CD4-positive, alpha-beta T cell treated with Interleukin-2 at 100 ng/mL for 4 hours (primary cell): ENCODE measurements at places on chromosomes 4 and X.

- no peak for DNase-seq
Observed at GRCh38 chr4:176839656-176840055, 46.9 kb upstream of the VEGFC start.

DNA sequence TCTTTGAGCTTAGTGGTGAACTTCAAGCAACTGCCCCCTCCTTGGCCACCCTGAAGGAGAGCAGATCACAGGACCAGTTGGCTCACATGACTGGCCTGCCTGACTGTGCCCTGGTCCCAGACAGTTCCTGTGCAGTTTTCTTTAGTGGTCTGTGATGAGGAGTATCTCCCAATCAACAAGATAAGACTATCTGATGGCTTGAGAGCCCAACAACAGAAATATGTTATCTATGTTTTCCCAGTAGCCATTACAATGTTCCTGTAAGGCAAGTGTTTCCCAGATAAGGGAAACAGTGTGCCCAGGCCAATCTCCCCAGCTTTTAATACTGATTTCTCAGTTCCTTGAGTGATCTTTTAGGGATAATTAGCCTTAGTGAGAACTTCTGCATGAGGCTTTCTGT lies 14.2 kb upstream of the TIMM8A start:
- no peak for DNase-seq

DNA sequence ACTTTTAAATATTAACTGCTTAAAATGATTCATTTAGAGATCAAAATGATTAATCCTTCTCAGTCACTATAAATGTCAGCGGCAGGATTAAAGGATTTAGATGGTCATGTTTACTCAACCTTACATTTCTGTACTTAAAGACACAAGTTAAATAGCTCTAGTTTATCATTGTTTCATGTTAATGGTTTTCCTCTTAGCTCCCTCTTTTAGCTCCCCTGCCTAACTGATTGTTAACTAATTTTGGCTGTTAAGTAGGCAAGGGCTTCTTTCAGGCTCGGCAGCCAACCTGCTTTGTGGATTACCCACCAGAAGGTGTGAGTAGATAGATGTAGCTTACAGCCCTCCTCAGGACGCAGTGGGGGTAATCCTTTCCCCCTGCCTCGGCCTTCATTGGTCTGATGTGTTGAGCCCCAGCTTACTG lies 96.0 kb downstream of the TENM3 start:
- DNase-seq: no peak

GRCh38 chr4:35802644-35803043 lies 441.7 kb downstream of the ARAP2 start:
- DNase-seq: no peak

DNA sequence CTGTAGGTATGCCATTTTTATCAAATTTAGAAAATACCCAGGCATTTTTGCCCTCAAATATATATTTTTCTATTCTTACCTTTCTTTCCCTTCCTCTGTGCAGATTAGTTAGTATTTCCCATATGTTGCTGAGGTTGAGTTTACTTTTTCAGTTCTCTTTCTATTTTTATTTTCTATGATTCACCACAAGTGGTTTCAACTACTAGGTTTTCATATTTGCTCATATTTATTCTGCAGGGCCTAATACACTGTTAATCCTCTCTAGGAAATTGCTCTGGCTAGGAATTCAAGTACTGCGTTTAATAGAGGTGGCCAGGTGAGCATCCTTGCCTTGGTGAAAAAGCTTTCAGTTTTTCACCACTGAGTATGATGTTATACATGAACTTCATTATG lies 1535.3 kb upstream of the PCDH10 start:
- DNase-seq: no peak

DNA sequence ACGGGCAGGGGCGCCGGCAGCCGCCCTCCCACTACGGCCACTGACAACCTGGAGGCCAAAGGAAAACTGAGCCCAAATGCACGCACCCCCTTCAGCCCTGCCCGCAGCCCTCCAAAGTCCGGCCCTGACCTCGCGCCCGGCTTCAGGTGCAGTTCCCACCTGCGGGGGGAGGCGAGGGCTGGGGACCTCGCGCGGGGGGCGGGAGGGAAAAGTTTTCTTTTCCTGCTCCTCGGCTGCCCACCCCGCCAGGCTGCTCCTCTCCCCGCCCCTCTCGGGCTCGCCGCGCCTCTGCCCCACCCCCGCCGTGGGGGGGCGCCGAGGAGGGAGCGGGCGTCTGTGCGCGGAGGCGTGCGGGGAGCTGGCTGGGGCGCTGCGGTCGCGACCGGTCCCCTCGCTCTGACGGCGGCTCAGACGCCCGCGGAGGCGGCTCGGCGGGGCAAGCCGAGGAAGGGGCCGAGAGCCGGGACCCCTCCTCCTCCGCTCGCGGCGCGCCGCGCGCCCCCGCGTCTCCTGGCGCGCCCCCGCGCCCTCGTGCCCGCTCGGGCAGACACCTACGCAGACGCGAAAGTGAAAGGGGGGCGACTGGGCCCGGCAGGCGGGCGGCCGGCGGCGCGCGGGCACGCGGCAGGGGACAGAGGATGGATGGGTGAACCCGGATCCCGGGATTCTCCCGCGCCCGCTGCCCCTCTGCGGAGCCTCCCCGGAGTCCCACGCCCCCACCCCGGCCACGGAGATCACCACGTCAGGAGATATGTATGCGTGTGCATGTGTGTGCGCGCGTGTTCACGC lies 3.1 kb upstream of the NR3C2 start:
- peak; percentile 60 for DNase-seq

DNA sequence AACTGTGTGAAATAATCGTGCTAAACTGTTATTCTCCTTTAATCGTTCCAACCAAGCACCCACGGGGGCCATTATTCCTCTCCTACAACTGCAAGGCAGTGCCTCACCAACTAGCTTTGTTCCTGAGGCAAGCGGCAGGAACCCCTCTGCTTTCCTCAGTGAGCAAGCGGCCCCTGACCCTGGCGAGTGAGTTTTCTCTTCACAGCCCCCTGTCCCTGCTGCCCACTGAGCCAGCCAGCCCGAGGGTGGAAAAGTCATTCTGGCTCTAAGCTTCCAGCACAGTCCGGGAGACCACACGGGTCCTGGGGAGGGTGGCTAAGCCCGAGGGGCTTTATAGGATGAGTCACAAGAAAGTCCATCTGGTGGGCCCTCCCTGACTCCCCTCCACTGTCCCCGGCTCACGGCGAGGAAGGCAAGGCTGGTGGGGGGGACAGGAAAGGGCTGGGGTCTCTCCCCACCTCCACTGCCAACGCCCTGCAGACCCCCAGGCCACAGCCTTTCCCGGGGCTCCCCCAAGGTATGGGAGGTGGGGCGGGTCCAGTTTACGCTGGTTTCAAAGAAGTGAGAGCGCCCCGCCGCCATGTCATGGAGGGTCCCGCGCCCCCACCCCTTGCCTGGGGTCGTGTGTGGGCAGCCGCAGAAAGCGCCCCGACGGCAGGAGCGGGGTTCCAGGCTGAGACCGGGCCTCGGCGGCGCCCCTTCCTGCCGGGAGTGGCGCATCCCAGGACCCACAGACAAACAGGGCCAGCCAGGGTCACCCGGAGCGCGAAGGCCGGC lies 45.0 kb downstream of the CPLX1 start:
- no peak for DNase-seq

DNA sequence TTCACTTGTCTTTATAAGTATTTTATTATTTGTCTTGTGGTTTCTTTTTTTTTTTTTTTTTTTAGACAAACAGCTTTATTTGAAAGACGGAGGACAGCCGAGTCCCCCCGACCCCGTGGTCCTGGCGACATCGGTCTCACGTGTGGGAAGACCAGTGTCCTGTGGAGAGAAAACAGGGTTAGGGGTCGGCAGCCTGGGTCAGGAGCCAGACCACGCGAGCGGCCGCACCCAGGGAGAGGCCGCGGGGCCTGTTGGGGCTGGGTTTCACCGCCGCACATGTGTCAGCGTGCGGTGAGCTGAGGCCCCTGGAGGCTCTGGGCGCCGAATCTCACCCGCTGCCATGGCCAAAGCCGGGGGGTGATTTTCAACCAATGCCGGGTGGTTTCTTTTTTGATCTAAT lies 17.8 kb upstream of the RAB33B start:
- DNase-seq: no peak

DNA sequence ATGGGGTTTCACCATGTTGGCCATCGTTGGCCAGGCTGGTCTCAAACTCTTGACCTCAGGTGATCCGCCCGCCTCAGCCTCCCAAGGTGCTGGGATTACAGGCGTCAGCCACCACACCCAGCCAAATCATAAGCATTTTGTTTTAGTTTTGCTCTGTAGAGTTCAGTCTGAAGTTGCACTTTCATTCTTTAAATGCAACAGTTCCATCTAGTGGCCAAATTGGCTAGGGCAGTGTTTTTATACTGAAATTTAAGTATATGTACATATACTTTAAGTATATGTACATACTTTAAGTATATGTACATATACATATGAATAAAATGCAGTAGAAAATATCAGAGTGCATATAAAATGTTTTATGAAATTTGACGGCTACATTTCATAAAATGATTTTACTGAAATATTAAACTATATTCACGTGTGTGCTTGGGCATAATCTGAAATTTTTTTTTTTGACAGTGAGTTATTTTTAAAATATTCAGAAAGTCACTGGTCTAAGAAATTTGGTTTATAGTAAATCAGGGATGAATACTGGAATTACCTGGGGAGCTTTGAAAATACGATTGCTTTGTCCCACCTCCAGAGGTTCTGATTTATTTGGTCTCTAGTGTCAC lies 145.5 kb downstream of the NWD2 start:
- DNase-seq: peak; percentile 32

DNA sequence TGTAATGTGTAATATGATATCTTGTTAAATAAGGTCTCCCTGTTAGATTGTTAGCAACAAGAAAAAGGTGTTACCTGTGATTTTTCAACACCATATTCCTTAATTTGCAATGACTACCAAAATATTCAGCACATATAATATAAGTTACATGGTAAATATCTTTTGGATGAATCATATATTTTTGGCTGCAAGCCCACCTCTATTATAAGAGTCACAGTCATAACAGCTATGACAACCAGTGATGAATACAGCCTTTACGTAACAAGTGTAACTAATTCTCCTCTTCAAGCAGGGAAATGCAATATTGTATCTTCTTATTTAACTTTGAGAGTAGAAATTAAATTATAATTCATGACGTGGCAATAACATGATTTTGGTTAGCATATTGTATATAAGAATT lies 187.0 kb downstream of the NLGN4X start:
- DNase-seq: no peak

DNA sequence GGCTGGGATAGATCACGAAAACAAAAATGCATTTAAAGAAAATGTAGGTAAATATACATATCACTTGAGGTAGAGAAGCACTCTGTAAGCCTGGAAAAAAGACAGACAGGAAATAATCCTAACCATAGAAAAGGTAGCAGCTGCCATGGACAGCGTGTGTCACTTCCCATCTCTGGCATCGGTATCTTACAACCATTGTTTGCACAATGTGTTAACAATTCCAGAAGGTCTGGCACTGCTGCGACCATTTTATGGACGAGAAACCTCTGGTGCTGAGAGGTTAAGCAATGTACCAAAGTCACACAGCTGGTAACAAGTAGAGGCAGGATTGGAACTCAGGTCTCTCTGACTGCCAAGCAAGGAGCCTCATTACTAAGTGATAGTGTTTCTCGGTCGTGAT lies 1.7 kb upstream of the MTNR1A start:
- DNase-seq: no peak

- DNase-seq: no peak
Observed at GRCh38 chr4:161929956-161930355, 233.8 kb downstream of the FSTL5 start.

- no peak for DNase-seq
Observed at GRCh38 chr4:1227816-1228215, 21.1 kb downstream of the CTBP1 start.

DNA sequence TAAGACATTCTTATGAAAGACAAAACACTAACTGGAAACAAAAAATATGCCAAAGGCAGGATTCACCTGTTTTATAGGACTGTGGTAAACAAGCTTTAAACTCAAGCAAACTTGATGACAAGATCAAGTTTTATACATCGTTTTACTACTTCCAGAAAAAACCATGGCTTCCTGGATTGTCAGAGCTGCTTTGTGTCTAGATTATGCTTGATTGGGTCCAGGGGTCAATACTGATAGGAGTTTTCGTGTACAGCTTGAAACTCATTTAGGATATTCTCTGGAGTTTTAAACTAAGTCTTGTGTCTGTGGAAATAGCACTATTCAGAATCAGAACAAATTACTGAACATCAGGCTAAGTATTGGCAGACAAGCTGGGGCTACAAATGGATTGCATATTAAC lies 13.0 kb downstream of the HCCS start:
- DNase-seq: no peak

DNA sequence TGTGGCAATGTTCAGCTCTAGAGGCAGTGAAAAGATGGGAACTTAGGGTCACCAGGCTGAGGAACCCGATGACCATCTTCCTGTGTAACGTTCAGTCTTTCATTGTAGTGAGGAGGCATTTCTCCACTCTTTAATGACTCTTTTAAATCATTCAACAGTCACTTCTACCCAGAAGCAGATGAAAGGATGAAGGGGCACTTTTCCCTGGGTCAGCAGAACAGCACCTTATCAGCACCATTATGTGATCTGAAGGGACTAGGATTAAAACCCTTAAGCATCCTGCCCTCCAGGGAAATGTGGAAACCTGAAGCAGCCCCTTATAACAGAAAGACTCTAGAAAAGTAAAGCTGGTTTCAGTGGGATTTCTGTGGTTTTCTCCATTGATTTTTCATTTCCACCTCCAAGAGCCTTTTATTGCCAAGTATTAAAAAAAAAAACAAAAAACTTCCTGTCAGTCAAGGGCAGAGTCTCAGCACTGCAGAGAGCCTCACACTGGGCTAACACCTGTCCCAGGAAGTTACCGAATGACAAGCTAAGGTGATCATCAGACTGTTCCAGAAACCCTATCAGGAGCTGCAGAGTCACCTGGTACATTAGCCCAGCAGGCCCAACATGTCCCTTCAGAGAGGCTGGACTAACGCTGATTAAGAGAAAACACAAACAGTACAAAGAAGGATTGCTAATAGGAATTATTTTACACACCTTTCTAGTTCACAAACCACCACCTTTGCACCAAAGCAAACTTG lies 185.9 kb downstream of the SHROOM3 start:
- no peak for DNase-seq

DNA sequence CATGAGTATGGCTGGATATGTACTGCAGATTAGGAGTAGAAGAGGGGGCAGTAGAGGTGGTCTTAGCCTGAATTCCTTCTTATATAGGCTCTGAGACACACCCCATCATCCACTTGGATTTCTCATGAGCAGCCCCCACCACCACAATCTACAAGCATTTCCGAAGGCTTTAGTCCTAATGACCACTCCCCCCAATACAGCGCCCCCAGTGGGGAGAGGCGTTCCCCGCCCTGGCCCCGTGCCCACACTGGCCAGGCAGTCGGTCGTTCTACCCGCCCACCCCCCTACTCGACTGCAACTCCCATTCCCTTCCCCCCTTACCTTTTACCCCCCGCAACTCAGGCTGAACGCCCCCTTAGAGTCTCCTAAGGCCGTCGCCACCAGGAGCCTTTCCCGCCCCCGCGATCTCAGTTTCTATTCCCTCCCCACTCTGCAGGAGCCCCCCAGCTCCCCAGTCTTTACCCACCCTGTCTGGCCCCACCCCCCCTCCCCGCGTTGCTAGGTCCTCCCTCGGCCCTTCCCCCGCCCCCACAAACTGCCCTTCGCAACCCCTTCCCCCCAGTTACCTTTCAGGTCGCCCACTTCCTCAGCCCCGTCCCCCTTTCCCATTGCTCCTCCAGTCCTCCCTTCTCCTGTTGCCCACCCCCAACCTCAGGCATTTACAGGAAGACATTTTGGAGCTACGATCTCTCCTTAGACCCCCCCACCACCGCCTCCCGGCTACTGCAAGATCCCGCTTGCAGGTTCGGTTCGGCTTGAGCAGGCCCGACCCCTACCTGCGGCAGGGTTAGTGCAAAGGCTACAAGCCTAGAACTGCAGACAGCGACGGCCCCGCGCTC lies 468 bp downstream of the ZMYM3 start:
- peak; percentile 36 for DNase-seq

GRCh38 chr4:159925770-159926169 lies 822.9 kb downstream of the RAPGEF2 start:
- DNase-seq: no peak
